ENCODE measurements at places on chromosomes 2 and 18.

- no peak for DNase-seq
Measured at GRCh38 chr2:189583227-189584198, 2.9 kb upstream of the SLC40A1 start.

- DNase-seq = no peak
Measured at GRCh38 chr2:120761164-120761861, 25.6 kb downstream of the GLI2 start.

DNA sequence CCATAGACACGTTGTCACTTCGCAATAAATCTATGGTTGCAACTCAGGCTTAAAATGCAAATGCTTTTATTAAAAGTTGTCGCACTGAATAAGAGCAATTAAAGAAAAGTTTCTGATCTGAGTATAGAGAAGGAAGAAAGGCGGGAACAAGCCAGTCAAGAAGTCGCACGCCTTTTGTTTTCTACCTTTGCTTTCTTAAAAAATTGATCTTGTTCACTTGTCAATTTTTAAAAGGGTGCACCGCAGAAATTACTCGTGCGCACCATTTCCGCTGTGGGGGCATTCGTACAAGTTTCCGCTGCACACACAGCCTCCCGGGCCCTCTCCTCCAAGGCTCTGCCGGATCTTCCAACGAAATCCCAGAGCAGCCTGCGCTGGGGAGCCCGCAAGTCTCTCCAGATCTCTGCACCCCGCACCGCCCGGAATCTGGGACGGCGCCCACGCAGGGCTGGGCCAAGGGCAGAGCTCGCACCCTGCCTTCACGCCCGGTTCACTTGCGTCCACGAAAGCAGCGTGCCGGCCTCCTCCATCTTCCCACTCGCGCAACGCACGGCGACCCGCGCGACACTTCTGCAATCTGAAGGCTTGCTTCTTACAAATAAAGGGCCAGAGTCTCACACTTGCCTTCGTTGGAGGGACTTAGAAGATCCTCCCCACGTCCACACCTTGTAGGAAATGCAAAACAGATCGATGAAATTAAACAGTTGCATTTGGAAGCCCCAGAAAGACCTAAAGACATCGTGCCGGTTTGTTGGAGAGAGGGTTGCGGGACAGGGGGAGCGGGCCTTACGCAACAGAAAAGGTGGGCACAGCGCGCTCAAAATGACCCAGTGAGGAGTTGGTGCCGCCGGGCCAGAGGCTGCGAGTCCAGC, 2.6 kb upstream of the SALL3 start:
- no peak for DNase-seq

- DNase-seq = peak; percentile 84
Measured at GRCh38 chr18:79857082-79857671, 59.4 kb downstream of the KCNG2 start.

- no peak for DNase-seq
Measured at GRCh38 chr2:17148407-17149145, 369.7 kb downstream of the RAD51AP2 start.

- no peak for DNase-seq
Measured at GRCh38 chr2:60602388-60602787, 48.9 kb upstream of the BCL11A start.

DNA sequence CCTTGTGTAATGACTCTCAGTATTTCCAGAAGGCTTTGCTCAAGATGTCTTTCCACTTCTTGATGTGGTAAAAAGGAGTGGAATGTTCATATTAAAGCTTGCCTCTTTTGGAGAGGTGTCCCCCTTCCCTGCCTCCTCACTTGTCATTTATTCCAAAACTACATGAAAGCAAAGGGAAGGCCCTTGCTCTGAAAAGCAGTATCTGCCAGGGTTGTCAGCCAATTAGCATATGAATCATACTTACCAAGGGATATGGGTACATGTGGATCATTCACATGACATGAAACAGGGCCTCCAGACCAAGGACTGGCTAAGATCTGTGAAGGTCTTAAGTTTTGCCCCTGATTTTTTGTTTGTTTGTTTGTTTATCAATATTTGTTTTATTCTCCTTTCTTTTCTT, 31.3 kb downstream of the ANXA4 start:
- DNase-seq = no peak

- no peak for DNase-seq
Measured at GRCh38 chr18:9679125-9679524, 29.0 kb upstream of the RAB31 start.

- no peak for DNase-seq
Measured at GRCh38 chr18:29712785-29713184, 1329.8 kb downstream of the DSC3 start.

DNA sequence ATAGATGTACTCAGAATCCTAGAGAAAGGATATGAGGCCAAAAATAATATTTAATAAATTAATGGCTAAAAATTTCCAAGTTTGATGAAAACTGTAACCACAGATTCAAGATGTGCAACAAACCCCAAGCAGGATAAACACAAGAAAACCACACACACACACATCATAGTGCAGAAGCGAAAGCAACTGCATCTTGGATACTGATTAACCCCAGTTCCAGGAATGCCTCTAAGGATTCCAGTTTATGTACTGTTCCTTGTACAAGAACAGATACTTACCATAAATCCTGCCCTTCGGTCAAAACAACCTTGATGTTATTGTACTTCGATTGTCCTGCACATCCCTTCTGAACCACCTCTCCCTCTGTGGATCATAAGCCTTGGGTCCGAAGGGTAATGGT, 122.8 kb upstream of the PID1 start:
- no peak for DNase-seq

DNA sequence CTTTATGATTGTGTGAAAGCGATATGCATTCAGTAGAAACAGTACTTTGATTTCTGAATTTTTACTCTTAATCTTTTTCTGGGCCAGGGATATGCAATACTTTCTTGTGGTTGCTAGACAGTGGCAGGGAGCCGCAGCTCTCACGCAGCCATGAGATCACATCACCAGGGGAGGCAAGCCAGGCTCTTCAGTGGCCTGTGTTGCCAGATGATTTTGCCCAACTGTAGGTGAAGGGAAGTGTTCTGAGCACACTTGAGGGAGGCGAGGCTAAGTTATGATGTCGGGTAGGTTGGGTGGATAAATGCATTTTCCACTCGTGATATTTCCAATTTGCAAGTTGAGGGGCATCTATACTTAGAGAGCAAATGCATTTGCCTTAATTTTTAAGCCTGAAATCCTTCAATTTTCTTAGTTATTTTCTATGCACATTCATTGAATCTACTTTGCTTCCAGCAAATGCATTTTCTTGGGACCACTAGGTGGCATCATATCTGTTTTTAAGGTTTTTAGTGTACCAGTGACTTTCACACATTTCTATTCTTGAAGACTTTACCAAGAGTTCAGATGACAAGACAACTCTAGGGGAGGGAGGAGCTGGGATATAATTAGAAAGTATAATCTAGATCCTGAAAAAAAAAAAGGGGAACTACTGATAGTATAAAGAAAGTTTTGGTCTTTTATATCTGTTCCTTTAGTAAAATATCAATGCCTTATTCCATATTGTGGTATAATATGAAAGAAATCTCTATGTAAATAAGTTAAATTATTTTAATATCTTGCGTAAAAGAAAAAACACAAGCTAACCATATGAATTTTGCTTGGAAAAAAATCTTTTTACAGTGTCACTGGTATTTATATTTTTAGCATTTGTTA, 643.3 kb downstream of the SOCS6 start:
- peak; percentile 21 for DNase-seq

DNA sequence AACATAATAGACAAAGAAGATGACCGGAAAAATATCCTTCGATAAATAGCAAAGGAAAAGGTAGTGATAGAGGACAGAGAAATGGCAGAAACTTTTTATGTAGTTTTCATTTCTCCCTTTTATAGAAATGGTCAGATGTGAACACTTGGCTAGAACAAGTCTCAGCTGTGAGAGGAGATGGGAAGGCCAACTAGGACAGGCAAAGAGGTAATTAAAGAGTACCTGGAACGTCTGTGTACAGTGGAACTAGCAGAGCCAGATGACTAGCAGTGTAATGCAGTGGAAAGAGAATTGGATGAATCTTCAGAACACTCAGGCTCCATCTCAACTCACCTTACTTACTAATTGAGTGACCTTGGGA, 69.2 kb downstream of the NABP1 start:
- DNase-seq = no peak

GRCh38 chr2:2171624-2172023, 159.5 kb downstream of the MYT1L start:
- DNase-seq = no peak

DNA sequence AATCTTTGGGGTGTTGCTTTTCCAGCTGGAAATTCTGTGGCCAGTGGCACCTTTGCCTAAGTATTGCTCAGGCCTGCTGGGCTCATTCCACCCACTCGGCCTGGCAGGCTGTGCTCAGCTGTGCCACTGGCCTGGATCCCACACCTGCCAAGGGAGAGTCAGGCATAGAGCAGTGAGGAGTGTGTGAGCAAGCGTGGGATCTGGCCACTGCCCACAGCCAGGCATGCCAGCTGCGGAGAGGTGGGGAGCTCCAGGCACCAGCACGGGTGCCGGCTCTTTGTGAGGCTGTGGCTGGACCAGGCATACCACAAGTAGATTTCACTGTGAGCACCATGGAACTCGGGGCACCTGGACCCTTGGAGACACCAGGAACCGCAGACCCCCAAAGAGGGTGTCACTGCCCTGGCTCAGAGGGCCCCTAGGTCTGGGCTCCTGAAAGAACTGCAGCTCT, 118.1 kb upstream of the MAP2 start:
- DNase-seq = no peak

DNA sequence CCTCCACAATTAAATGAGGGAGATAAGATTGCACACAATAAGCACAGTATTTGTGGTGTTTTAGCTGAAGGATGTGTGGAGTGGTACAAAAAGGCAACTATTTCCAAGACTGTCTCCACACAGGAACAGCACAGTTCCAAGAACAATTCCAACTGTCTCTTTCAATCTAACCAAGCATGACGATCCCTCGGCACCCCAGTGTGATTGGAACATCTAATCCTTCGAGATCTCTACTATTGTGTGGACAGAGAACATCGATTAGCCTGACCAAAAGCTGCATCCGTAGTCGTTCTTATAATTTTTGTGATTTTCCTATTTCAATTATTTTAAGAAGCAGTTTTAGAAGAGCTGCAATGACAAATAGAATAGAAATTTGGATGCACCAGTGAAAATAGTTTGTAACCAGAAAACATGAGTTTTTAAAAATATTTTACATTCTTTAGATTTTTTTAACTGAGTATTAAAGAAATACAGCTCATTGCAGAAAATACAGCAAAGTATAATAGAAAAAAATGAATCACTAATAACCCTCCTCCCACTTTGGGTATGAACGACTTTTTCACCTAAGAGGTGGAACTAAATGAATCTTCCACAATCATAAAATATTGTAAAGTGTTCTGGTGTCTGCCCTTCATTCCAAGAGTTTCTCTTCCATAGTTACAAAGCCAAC, 76.4 kb upstream of the CABLES1 start:
- no peak for DNase-seq

DNA sequence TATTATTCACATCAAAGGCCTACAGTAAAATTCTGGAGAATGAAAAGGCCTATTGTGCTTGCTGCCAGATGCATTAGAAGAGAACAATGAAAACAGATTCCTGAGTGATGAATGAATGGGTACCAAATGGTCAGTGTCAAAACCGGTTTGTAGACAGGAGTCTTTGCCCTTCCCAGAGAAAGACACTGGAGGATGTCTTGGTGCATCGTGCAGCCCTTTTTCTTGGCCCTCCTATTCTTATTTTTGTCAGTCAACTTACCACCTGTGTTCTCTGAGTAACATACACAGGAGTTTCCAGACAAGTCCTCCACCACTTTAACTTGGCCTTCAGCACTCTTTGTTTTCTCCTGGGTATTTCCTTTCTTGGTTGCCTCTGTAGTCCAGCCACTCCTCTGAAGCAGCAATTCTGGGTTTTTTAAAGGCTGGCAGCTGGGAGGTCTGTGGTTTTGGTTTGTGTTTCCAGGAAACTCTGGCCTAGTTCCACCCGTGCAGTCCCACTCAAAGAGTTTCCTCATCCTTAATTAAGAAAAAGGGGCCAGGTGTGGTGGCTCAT, 29.4 kb downstream of the PSTPIP2 start:
- no peak for DNase-seq

GRCh38 chr2:134124047-134124753, 129.7 kb upstream of the MGAT5 start:
- DNase-seq = peak; percentile 68

DNA sequence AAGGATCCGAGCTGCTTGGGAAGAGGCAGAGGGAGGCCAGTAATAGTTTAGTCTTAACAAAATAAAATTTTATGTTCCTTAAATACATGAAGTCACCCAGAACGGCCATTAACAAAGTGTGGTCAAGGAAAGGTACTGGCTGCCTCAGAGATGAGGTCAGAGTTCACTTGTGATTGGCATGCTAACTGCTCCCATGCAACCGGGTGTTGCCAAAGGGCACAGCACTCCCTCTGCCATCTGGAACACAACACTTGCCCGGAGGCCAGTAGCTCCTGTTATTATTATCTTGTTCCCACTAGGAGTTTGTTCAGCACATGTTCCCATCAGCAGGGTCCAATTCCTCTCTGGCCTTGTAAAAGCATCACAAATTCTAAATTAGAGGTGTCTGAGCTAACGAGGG, 207.0 kb downstream of the CYP26B1 start:
- DNase-seq = no peak

- peak; percentile 79 for DNase-seq
Measured at GRCh38 chr2:191382801-191383200, 137.6 kb downstream of the MYO1B start.

- no peak for DNase-seq
Measured at GRCh38 chr2:30584116-30584515, 137.1 kb downstream of the LCLAT1 start.

GRCh38 chr2:3126911-3127621, 250.6 kb downstream of the EIPR1 start:
- no peak for DNase-seq

DNA sequence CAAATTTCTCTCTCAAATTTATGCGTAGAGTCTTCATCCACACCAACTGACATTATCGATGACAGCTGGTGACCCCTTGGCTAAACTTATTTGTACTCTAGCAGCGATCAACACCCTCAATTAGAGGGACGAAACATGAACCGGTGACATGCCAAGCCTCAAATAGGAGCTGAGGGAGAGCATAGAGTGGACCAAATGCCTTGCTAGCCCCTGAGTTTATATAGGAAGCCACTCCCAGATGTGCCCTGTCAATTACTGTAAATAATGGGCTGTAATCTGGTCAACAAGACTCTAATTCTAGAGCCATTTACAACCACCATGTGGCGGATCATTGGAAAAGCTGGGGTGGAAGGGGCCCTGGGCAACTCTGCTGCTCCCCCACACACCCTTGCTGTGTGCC, 47.6 kb upstream of the FHL2 start:
- no peak for DNase-seq

GRCh38 chr2:26892922-26893524, 45.1 kb downstream of the DPYSL5 start:
- peak; percentile 48 for DNase-seq

- no peak for DNase-seq
Measured at GRCh38 chr18:60469387-60470100, 97.0 kb upstream of the MC4R start.

GRCh38 chr2:1750933-1751766, 6.8 kb upstream of the PXDN start:
- peak; percentile 75 for DNase-seq

- DNase-seq = peak; percentile 76
Measured at GRCh38 chr2:203578759-203579643, 43.9 kb upstream of the RAPH1 start.
